ENCODE measurements at places on chromosomes 2 and 18.

- no peak for DNase-seq
Observed at GRCh38 chr2:98932164-98932563, 3.9 kb downstream of the CRACDL start.

- DNase-seq, result no peak
Observed at GRCh38 chr18:55732227-55733106, 144.5 kb upstream of the TCF4 start.

DNA sequence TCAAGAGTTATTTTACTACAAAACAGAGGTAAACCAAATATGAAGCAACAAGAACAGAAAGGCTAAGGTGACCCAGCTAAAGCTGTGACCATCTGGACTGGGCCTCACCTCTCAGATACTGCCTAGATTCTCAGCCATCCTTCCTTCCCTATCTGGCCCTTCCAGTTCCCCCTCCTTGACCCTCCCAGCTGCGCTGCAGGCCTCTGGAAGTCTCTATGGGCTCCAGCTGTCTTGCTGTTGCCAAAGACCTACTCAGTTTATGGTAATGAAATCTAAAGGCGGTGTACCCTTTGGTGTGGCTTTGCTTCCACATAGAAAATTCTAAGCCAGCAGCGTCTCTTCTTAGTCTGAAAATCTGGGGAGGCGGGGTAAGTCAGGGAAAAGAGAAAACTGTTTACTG lies 55.7 kb downstream of the ARHGEF33 start:
- DNase-seq, result no peak

DNA sequence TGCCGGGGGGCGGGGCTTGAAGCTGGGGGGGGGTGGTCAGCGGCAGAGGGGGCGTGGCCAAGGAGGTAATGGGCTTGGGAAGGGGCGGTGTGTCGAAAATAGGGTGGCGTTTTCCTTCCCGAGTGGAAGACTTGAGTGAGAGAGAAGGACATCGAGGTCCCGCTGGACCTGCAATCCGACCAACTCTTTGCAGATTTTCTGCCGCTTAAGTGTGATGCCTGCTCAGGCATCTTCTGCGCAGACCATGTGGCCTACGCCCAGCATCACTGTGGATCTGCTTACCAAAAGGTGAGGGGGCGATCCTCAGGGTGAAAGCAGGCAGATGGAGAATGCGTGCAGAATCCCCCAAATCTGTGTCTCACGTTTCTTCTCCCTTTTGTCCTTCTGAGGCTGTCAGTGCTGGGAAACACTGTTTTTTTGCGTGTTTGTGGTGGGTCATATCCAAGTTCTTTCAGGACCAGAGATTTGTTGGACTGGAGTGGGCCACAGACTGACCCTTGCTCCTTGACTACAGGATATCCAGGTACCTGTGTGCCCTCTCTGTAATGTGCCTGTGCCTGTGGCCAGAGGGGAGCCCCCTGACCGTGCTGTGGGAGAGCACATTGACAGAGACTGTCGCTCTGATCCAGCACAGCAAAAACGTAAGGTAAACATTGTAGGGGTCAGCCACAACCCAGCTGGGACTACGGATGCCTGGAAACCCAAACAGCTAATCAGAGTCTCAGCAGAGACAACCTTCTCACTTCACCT lies 727 bp downstream of the ZFAND2B start:
- DNase-seq, result no peak

GRCh38 chr2:199646439-199646838 lies 188.7 kb upstream of the SATB2 start:
- DNase-seq, result no peak

DNA sequence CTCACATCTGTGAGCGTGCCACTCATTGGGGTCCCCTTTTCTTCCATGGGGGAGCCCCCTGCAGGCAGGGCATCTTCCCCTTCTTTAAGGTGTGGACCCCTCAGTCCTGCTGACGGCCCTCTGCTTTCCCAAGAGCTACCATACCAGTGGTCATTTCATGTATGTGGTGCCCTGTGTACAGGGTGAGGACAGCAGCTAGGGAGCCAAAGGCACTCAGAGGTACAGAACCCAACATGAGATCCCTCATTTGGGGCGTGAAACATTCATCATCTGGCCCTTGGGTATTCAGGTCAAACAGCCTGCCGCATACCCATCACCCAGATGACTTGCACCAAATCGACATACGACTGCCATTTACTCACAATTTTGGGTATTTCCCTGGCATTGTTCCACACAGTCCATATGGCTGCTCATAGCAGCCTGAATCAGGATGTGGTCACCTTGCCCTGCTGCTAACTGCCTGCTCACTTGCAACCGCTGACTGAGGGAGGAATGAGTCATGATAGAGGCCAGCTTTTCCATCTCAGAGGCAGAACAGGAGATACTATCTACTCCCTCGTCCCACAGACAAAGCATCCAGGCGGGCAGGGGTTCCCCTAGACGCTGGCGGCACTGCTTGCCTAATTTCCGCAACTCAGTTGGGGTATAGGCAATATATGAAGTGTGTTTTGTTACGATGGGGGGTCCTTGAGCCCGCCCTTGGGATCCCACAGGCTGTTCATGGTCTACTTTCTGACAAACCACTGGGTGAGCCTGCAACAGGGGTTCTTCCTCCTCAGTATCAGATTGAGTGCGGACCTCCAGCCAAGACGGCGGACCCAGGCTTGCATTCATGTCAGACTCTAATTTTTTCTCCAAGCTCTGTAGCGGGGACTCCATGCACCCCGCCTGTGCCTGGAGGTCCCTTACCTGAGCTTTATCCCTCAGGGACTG lies 228.6 kb downstream of the SATB2 start:
- DNase-seq, result no peak

DNA sequence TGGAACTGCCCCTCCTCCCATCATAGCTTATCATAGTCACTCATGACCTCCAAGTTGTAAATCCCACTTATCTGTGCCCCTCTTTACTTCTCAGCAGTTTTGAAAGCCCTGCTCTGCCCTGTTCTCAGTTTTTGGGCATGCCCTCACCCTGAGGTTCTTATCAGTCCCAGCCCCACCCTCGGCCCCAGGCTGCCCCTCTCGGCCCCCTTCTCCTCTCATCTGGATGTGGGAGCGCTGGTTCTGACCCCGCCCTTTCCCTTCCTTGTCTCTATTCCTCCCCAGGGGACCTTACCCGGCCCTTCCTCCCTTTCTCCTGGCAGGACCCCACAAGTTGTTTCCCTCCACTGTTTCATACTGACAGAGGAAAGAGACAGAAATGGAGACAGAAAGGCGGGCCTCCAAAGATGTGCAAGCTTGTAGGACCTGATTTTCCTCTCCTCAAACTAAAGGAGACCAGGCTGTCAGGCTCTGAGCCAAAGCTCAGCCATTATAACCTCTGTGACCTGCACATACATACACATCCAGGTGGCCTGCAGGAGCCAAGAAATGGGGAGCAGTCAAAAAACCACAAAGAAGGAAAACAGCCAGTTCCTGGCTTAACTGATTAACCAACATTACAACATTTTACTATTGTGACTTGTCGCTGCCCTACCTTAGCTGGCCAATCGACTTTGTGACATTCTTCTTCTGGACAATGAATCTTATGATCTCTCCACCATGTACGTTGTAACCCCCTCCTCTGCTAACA lies 171.0 kb upstream of the HS6ST1 start:
- DNase-seq, result no peak

DNA sequence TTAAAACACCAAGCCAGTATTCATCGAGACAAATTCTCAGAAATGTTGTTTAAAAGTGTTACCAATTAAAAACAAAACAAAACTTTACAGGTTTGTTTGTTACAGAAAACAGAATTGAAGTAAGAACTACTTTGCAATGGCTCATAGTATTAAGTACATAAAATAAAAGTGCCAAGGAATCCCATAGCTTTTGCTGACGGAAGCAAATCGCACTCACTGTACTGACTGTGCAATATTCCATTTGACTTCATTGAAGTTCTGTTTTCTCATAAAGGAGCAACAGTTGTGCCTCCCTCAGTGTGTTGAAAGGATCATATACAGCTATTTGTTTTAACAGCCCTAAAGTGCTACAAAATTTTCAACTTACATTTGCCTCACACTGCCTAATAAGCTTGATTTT lies 507.8 kb downstream of the SPAG16 start:
- DNase-seq, result no peak

GRCh38 chr2:172426635-172427255 lies 641 bp upstream of the ITGA6 start:
- no peak for DNase-seq

DNA sequence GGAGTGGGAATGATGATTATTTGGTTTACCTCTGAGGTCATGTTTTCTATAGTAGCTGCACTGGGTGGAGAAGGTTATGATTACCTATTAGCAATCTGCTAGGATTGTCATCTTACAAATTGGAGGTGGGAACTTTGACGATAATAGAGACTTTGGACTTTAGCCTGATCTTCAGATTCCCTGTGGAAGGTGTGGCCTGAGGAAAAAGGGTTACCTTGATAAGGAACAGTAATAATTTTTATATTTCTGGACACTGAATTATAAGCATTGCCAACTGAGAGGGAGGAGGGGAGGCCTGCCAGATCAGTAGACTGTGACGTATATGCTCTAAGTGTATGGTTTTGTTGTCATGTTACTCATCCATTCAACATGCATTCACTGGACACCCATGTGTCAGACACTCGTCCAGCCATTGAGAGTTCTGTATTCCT lies 183.4 kb upstream of the FOSL2 start:
- no peak for DNase-seq
